Epithelial cell of esophagus (primary cell): ENCODE measurements at places on chromosomes 3 and 15.

DNA sequence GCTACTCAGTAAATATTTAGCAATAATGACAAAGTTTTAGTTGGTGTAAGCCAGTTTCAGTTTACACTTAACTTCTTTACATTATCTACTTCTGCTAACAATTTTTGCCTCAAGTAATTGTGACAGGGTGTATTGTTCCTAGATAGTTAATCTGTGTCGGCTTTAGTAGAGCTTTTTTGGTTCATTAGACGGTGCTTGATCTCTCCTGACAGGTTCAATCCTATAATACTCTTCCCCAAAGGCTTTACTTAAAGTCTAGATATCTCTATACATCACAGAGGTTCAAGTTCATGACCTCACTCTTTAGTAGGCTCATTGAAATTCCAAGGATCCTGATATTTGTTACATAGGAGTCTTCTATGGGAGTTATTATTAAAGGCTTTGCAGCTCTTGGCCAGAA, 365.6 kb upstream of the DPPA4 start:
- DNase-seq, result no peak

DNA sequence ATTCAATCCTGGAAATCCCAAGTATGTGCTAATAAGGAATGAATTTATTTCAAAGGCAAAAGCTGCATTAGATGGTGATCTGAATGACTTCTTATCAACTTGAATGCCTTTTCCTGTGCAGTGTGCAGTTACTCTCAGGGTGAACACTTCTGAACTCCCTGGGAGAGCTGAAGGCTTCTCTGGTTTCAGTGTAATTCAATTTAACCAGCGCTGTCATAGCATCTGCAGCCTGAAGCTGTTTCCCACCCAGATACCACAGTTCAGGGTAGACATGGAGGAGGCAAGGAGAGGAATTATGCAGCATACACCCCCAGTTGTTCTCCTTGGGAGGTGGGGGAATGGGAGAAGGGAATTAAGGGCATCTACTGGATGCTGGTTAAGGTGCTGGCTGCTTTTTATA, 49.1 kb upstream of the PRR23C start:
- DNase-seq, result no peak

DNA sequence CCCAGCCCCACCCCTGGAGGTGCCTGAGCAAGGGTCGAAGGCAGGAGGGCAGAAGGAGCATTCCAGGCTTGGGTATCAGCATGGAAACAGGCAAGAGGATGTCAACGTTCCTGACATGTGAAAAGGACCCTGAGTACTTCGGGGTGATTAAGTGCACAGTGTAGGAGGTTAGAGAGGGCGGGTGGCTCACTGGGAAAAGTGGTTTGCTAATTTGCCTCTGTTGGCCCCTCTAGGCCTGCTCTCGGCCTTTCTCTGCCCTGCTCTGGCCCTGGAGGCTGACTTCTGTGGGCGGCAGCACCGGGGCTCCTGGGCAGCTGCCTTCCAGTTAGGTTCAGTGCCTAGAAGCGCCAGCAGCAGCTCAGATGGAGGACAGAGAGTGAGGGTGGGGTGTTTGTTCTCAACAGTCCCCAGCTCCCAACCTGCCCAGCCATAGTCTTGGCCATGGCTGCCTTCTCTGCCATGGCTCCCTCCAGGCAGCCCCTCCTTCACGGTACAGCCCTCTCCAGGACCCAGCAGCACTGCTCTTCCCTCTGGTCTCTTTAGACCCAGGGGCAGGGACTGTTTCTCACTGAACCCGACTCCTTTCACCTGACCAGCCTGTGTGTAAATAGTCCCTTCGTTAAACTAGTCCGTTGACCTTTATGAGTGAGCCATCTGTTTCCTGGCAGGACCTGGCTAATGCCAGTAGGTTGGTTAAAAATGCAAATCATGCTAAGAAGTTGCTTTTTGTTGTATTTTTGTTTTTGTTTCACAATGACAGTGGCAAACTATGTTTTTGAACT, 107.1 kb upstream of the TPM1 start:
- no peak for DNase-seq

DNA sequence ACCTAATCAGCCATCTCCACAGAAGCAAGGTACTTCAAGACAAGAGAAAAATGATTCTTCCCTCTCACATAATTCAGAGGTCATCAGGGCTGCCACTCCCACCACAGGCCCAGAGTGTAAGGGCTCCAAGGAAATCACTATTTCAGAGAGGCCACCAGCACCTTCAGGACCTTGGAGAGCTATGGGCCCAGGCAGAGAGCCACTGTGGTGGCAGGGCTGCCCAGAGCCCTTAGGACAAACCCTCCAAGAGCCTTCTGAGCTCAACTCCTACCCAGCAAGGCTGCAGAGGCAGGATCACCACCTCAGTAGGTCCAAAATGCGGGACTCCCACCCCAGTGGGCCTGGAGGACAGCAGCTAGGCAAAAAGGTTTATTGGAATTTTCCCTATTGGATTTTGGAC, 17.9 kb upstream of the FAN1 start:
- DNase-seq, result peak; percentile 41

DNA sequence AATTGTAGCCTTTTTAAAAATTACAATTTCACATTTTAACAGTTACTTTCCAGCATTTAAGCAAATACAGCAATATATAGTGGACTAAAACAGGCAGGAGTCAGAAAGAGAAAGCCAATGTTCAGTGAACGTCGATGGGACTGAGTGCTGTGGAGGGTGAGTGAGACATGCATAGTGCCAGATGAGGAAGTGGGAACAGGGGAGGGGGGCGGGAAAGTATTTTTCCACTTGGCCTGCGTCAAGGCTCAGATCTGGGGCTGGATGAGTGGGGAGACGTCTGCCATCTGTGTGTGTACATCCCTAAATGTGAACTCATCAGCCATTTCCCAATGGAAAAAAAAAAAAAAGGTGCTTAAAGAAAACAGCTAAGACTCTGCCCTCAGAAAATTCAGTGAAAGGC, 19.2 kb upstream of the RAD18 start:
- DNase-seq, result no peak

GRCh38 chr3:195282961-195283360, 12.0 kb upstream of the XXYLT1 start:
- peak; percentile 85 for DNase-seq

DNA sequence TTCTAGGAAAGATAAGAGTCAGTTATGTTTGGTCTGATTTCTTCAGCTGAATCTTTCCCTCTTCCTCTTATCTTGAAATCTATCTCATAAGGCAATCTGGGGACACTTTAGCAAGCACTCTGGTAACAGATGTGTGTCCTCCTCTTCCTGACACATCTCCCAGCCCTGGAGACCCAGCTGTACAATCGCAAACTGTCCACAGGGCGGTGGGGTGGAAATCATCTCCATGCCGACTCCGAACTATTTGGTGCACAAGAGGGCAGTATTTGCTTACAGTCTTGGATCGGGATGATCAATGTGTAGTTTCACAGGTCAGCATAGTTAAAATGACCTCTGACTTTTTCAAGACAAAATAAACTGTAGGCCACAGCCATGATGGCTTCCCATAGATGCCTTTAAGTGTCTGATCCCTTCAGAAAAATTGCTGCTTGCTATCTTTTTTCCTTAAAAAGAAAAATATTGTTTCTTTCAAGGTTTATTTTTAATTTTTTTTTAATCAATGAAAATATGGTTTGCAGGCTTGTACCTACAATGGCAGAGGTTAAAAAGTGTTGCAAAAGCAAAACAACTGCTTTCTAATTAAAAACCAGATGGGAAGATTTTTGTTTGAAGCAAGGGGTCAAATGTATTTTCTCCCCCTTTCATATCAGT, 17.7 kb downstream of the EEFSEC start:
- peak; percentile 68 for DNase-seq

- DNase-seq, result peak; percentile 35
Measured at GRCh38 chr15:36358094-36358493, 221.3 kb upstream of the CDIN1 start.

GRCh38 chr3:58989955-58990354, 59.9 kb downstream of the CFAP20DC start:
- no peak for DNase-seq

- DNase-seq, result peak; percentile 45
Measured at GRCh38 chr3:25585361-25586166, 79.1 kb downstream of the TOP2B start.

GRCh38 chr3:164515256-164515655, 563.0 kb downstream of the SI start:
- no peak for DNase-seq

DNA sequence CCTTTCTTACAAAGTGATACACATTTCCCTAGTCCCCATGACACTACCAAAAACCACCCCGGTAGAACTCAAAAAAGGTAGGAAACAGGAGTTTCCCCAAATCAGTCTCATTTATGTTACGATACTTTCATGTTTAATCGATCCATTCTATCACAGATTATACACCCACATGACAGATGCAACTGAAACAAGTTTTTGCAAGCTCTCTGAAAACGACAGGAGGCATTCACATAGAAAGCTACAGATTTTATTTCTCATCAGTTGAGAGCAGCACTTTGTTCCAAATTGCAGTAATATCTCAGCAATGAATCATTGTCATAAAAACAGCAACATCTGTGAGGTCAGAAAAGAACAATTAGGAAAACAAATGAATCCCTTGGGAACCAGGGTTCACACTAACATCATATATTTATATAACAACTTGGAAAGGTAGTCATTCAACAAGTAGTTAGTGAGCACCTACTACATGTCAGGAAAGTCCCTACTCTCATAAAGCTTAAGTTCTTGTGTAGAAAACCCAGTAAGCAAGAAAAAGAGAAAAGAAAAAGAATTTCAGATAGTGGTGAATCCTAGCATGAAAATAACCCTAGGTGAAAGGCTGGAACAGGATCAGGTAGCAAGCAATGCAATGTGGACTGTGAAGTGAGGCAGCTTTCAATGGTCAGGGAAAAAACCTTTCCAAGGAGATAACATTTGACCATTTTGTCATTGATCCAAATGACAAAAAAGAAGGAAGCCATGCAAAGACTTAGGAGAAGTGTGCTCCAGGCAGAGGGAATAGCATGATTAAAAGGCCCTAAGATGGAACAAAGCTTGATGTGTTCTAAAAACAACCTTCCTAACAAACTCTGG, 8.3 kb downstream of the PLD1 start:
- DNase-seq, result peak; percentile 89
